ENCODE measurements at places on chromosomes 12 and 14.

DNA sequence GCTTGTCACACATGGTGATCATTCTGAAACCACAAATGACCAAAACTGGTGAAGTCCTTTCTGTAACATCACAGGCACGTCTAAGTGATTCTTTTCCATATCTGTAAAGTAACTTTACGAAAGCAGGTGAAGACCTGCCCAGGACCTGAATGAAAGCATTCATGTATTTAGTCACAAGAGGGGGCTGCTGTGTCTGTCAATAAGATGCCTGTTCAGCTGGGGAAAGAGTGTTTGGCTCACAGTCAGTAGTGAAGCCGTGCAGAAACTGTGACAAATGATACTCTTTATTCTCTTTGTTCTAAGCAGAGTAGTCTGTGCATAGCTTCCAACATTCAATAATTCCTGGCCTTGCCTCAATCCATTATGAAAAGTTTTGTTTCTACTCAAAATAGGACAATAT, 373.5 kb upstream of the OR4E1 start:
- no peak for DNase-seq

GRCh38 chr12:19869413-19869812, 430.1 kb downstream of the AEBP2 start:
- DNase-seq, result no peak

GRCh38 chr12:52022841-52023181, 16.1 kb downstream of the TAMALIN start:
- no peak for DNase-seq

GRCh38 chr14:93752980-93753561, 35.2 kb downstream of the PRIMA1 start:
- DNase-seq, result no peak

DNA sequence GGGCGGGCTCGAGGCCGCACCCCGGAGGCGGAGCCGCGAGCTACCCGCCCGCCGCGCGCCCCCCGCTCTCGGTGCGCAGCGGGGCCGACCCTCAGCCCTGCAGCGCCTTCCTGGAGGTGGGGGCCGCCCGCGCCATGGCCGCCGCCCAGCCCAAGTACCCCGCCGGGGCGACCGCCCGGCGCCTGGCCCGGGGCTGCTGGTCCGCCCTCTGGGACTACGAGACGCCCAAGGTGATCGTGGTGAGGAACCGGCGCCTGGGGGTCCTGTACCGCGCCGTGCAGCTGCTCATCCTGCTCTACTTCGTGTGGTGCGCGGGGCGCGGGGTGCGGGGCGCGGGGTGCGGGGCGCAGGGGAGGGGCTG, at the start of gene P2RX2:
TSS of gene P2RX2 (plus strand) at position 94 of the 361 bp plus-strand sequence. CDS start at position 135, 41 bp downstream.
- DNase-seq, result no peak

DNA sequence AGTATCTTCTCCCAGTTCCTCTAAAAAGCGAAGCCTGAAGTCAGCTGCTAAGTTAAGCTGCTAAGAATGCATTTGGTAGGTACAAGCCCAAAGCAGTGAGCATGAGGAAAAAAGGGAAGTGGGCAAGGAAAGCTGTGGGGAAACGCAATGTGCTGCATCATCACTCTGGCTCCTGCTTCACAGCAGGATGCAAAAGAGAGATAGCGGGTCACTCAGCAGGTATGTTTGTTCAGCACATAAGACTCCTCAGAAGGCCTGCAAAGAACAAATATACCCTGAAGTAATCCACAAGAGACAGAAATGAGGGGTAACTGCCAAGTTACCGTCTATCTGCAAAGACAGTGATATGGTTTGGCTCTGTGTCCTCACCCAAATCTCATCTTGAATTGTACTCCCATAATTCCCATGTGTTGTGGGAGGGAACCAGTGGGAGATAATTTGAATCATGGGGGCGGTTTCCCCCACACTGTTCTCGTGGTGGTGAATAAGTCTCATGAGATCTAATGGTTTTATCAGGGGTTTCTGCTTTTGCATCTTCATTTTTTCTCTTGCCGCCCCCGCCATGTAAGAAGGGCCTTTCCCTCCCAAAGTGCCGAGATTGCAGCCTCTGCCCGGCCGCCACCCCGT, 127.4 kb upstream of the EGLN3 start:
- no peak for DNase-seq

GRCh38 chr14:49875640-49876198, 17.2 kb upstream of the ARF6 start:
- no peak for DNase-seq

GRCh38 chr12:46356655-46357437, 15.7 kb downstream of the SLC38A2 start:
- no peak for DNase-seq

- DNase-seq, result no peak
These were observed 139.9 kb upstream of the G2E3 start for GRCh38 chr14:30419037-30419436.

DNA sequence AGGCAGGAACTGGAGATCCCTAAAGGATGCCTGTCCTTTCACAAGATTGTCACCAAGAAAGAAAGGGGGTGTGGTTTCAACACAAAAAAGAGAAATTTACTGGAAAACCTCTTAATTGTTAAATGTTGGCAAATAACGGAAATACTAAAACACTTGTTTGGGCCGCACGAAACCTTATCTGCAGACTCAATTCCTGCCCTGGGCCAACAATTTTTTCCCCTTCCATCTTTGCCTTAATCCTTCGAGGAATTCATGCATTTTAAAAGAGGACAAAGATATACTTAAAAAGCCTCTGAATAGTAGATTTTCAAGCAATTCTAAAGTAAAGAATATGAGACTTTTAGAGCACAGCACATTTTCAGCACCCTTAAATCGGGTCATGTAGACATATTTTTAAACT, 366.2 kb downstream of the DUSP6 start:
- DNase-seq, result no peak

DNA sequence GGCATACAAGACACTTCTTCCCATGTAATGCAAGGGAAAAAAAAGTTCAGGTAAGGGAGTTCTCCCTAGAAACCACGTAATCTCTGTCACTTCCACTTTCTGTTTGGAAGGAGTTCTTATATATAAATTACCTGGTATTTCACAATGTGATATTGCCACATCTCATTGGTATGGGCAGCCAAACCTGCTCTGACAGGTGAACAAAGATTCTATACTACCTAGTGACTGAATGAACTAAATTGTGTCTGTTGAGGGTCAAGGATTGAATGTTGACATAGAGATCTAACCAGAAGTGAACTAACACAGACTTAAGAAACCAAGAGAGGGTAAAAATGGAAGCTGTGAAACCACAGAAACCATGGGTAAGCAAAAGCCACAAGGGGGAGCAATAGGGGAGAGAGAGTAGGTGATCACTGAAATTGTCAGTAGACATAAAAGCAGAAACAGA, 161.3 kb downstream of the RPL10L start:
- DNase-seq, result no peak

DNA sequence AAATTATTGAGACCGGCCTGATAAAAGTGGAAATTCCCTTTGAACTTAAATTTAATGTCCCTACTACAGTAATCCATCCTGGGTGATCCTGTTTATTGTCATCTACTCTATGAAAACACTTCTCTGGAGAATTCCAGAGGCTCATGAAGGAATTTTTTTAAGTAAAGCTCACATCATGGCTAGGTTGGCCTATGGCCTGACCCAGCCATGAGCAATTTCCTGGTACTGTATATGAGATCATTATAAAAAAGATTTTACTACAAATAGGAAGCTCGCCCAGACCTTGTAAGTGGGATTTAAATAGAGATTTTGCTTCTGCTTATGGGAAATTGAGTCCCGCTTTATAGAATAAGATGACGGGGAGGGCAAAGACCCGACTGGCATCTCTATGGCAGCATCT, 215.5 kb downstream of the DPF3 start:
- DNase-seq, result no peak

DNA sequence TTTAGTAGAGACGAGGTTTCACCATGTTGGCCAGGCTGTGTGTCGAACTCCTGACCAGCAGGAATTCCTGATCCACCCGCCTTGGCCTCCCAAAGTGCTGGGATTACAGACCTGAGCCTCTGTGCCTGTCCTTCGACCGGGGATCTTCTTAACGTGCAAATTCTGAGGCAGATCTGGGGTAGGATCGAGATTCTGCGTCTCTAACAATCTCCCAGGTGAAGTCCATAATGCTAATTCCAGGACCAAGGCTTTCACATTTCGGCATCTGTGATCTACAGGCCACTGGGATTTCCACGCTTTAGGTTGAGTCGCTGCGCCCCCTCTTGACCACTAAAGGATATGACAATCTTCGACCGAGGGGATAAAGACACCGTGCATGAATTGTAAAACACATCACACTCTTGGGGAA, 24.8 kb downstream of the FOS start:
- peak; percentile 71 for DNase-seq

DNA sequence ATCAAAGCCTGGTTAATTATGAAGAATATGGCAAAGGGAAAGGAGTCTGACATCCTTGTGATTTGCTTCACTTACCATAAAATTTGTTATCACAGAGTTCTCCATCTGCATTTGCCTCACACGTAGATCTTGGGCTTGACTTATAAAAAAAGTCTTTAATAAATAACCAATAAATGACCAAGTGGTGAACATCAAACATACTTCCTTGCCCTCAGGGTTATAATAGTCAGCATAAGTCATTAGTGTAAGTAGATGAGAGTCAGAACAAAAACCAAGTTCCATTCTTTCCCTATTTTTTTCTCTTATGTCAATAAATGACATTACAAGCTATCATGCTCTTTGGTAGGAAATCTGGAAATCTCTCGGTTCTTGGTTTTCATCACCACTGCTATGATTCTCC, 635.4 kb upstream of the ATXN7L3B start:
- no peak for DNase-seq

GRCh38 chr14:87990682-87991081, 2.3 kb downstream of the GALC start:
- DNase-seq, result no peak

- no peak for DNase-seq
These were observed 53.2 kb downstream of the B4GALNT3 start for GRCh38 chr12:512933-513332.

DNA sequence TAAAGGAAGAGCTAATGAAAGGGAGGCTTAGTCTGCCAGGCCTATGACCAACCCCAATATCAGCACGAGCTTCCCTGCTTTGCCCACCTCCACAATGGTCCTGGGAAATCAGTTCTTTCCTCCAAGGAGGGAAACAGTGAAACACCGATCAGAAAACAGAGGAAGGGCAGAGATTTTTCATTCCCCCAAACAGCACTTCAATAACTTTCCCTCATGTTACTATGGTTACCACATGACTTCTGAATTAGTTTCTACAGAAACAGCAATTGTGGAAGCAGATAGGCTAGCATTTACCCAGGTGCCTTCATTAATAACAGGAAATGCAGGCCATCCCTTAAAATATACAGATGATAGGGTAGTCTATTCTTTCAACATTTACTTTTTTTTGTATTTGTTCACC, 35.9 kb downstream of the TRIM9 start:
- no peak for DNase-seq

DNA sequence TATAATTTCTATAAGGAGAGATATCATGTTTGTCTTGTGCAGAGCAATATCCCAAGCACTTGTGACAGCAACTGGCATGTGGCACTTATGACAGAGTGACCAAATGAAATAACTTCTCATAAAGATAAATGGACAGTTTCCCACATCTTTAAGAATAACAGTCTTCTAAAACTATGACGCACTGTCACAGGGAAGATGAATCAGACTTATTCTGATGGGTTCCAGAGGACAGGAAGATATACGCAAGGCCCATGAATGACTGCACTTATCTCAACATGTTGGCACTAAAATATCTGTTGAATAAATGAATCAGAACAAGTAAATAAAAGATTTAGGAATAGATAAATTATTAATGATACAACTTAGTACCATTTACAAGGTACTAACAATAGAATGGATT, 465.8 kb upstream of the SYT1 start:
- DNase-seq, result no peak

DNA sequence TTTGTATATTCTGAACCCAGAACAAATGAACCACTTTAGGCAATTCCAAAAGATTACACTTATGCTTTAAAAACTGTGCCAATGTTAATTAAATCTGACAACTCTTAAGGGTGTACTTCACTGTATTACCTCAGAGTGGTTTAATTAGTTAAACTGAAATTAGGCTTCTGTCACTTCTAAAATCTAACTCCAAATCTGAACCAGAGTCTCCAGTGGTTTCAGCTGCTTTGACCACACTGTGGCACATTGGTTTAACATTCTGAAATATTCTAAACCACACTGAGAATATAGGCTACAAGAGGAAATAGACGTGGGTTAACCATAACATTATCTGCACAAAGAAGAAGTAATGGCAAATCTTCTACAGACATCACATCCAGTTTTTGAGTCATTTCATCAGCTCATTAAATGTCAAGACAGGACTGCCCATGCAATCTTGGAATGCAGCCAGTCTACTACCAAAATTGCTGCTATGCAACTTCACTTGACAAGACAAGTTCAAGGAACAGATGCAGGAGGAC, 94.8 kb downstream of the LRP6 start:
- DNase-seq, result peak; percentile 22

GRCh38 chr14:28220391-28220790, 546.2 kb upstream of the FOXG1 start:
- no peak for DNase-seq

GRCh38 chr14:20873370-20874177, 17.6 kb upstream of the RNASE3 start:
- peak; percentile 90 for DNase-seq

- no peak for DNase-seq
These were observed 39.3 kb downstream of the LRTM2 start for GRCh38 chr12:1859643-1860042.

DNA sequence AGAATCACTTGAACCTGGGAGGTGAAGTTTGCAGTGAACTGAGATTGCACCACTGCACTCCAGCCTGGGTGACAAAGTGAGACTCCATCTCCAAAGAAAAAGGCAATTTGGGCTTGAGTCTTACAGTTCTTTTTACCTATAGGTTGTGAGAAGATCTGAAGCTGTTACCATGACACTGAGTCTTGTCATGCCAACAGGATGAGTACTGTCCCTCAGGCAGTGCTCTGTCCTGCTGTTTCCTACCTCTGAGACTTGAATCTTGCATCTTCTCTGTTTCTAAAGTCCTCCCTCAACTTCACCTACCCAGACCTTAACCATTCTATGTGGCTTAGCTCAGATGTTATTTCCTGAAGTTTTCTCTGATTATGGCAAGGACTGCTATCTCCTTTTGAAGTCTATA, 400.8 kb upstream of the PRICKLE1 start:
- DNase-seq, result no peak

DNA sequence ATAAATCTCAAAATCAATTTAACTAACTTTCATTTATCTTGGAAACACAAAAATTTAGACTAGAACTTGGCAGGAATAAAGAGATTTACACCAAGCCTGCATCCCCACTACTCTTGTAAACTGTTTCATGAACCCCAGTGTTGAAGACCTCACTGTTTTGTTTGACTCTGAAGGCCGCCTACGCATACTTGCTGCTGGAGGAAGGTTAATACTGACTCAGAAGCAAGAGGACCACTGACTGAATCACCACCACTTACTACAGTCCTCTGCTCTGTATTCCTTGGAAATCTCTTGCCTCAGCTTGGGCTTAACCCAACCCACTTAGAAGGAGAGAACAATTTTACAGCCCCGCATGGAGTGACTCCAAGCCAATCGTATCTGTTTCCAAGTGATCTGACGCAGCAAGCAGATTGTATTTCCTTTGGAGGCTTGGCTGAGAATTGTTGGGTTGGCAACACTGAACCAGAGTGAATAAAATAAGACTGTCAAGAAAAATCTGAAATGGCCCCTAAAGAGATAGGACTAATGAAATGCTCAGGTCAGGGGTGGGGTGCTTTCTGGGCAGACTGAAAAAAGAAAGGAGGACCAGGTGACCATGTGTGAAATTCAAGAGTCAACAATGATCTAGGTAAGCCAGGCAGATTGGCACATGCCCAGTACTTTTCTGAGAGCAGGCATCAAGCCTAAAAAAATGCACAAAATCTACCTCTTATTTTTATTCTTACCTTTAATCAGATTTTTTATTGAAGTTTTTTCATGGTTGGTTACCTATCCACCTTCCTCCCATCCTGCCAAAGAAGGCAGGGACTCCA, 248.6 kb downstream of the ZFP36L1 start:
- no peak for DNase-seq

Data from activated T-cell treated with anti-CD3 and anti-CD28 coated beads, Interleukin-2, amount 50 U/mL, for 48 hours (primary cell).